ENCODE measurements at places on chromosomes 5 and 9.

- DNase-seq = no peak
Observed at GRCh38 chr5:65061974-65062353, 293.2 kb downstream of the CWC27 start.

- no peak for DNase-seq
Observed at GRCh38 chr5:40025586-40025985, 600.8 kb upstream of the DAB2 start.

- no peak for DNase-seq
Observed at GRCh38 chr9:2406252-2406651, 215.3 kb upstream of the VLDLR start.

- DNase-seq = no peak
Observed at GRCh38 chr5:133652951-133653759, 40.8 kb upstream of the FSTL4 start.

GRCh38 chr5:149853331-149853648 lies 91.3 kb downstream of the PDE6A start:
- DNase-seq = no peak

- no peak for DNase-seq
Observed at GRCh38 chr5:106737111-106737510, 933.6 kb downstream of the EFNA5 start.

DNA sequence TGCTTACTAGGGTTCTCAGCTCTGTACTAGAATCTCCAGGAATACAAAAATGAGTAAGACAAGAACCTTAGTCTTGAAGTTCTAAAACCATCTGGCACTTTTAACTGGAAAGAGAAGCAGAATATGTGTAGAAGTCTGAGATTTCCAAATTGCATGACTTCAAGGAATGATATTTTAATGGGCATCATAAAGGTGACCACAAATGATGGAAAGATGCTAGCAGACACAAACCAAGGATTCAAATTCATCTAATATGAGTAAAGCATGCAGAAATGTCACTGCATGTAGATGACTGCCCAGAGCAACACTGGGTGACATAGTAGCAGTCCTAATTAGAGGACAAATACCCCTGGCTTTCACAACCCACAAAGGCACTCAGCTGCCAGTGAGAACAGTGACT lies 117.2 kb downstream of the RPS23 start:
- no peak for DNase-seq

- peak; percentile 64 for DNase-seq
Observed at GRCh38 chr9:136947955-136948510, 3.0 kb downstream of the C8G start.

- DNase-seq = peak; percentile 39
Observed at GRCh38 chr9:5630081-5630507, 1.2 kb downstream of the RIC1 start.

- DNase-seq = no peak
Observed at GRCh38 chr9:106653213-106653612, 209.8 kb upstream of the ZNF462 start.

DNA sequence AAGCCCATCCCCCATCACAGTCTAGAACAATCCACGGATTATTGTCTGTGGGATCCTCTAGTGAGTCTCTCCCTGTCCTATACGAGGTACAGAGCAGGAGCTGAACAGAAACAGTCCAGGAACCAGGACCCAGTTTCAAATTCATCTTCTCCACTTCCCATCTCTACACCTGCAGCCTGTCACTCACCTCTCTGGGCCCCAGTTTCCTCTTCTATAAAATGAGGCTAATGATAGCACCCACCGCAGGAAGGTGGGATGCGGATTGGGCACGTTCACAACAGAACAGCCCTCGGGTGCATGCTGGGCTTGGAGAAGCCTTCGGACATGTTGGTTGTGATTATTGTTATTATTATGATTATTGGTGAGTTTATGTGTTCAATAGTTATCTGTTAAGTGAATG lies 78.5 kb downstream of the ANKRD33B start:
- DNase-seq = no peak

DNA sequence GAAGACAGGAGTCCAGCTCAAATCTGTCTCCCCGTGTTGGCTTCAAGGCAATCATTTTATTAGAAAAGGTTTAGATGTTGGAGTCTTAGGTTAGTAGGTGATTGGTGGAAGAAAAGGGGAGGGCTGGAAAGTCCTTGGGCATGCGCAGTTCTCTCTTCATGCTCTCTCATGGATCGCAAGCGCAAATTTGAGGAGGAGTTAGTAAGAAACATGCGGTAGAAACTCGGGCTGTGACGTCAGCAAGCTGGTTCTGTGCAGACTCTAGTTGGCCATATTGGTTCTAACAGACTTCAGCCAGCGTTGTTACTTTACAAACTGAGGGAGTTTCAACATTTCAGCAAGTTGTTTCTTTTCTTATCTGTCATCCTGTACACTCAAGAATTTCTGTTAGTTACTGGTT lies 392.2 kb downstream of the CDK5RAP2 start:
- no peak for DNase-seq

DNA sequence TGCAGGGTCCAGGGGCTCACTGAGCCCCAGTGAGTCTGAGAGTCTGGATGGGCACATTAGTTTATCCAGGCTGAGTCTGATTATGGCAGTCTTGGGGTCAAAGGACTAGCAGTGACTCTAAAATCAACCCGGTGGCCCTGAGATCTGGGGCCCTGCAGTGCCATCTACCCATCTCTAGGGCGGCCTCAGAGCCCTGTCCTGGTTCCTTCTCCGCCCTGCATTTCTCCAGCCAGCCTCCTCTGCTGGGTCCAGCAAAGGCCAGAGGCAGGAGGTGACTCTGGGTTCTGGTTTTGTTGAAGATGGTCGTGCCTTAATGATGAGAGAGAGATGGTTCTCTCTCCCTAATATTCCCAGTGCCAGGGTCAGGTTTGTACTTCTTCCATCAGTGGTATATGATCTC lies 15.0 kb downstream of the DCANP1 start:
- DNase-seq = no peak

DNA sequence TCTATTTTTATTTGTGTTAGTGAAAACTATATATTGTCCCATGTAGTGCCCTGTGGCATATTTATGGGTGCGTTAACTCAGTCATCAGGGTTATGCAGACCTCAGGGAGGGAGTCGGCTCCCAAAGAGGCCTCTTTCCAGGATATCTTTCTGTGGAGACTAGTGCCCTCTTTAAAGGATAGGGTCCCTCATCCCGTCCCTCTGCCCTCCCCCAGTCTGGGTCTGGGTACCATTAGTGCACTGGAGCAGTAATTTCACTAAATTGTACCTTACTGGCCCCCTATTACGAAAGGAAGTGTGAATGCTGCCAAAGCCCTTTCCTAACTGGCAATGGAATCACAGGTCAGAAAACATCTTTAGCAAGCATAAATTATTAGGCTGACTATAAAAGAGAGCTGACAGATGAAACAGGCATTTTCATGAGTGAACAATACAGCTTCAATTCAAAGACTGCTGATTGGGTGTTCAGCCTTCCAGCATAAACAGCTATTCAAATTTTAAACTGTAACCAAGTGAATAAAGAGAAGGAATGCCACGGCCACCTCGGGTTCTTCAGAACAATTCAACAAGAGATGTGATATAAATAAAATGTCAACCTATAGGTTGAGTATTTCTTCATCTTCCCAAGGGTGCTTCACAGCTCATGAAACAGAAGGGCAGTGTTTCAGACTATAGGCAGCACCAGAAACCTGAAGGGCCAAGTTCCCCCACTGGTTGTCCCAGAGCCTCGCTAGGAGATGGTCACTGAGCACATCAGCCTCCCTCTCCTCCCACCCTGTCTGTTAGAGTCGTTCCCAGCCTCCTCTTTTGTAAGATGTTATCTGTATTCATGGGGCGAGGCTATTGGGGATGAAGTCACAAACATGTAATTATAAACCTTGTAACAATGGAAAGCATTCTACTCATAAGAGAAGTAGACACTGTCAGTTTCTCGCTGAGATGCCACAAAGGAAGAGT lies 318.7 kb downstream of the TMEM161B start:
- DNase-seq = no peak

DNA sequence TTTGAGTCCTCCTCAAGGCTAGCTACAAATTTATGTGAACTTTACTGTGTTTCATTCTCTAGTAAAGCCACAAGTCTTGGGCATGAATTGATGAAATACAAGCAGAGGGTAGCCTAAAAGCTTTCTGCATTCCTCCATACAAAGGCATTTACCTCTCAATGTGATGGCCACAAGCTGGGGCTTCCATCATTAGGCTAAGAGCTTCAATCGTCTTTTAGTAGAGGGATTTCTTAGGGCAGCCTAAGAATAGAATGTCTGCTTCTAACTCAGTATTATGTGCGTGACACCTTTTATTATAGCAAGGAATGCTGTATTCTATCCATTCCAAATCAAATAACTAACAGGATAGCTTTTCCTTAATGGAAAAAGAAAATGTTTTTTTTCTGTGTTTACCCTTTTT lies 3.7 kb downstream of the PLAC8L1 start:
- no peak for DNase-seq

DNA sequence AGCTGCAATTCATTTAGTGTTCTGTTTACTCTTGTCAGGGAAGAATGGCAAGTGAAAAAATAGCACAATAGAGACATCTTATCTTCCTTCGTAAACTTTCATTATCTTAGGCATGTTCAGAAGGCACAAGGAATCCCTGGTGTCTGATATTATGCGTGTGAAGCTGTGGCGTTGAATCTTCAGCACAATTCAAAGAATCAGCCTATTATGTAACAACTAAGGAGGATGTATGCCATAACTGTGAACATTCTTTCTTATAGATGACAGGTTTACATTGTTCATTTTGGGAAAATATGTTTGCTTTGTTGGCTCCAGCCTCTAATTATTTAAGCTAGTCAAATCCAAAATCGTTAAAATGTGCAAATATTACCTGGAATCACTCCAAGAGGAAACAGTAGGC lies 446.1 kb downstream of the ANXA1 start:
- DNase-seq = no peak

- no peak for DNase-seq
Observed at GRCh38 chr9:129611307-129611800, 9.5 kb downstream of the C9orf50 start.

DNA sequence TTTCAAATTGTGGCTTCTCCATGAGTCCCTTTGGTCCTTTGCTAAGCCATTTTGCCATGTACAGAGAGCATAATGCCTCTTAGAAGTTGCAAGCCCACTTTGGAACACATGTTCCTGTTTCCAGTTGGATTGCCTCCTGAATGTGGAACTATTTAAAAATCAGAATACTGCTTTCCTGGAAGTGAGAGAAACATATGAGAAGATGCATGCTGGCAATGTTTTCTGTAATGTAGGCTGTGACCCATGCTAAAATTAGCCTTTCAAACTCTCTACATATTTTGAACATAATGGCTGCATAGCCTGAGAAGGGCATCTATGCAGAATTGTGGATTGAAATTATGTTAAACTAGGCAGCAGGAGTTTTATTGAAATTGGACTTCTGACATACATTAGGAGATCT lies 175.5 kb upstream of the PAPPA start:
- DNase-seq = no peak

GRCh38 chr5:109256486-109256885 lies 153.3 kb downstream of the PJA2 start:
- no peak for DNase-seq

DNA sequence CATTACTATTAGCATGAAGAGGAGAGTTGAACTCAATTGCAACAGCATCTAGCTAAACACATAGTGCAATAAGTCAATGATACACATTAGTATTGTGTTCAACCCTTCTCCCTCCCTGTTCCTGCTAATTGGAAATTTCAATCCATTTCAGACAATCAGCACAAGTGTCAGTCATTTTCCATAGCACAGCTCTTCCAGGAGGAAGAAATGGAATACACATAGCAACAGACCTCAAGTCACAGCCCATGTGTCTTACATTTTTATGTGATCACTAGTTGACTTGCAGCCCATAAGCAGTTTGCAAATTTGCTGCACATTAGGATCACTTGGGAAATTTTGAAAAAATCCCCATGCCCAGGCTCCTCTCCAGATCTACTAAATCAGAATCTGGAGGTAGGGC lies 636.9 kb downstream of the TLE4 start:
- DNase-seq = no peak

GRCh38 chr9:124511891-124512805 lies 4.9 kb upstream of the NR5A1 start:
- DNase-seq = no peak

DNA sequence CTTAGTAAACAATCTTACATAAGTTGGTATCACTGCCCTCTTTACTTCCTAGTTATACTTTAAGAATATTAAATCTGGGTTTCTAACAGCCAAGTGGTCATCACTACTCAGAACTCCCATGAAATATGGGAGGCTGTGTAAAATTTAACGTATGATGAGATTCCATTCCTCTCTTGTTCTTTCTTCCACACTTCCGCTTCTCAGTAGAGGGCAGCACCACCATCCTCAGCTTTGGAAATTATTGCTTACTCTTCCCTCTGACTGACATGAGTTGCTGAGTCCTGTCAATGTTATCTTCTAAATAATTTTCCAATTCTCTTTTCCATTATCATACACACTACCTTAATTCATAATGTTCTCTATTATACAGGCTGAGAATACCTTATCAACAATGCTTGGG lies 194.0 kb downstream of the RFX3 start:
- DNase-seq = no peak

GRCh38 chr9:108844856-108845255 lies 10.9 kb downstream of the ACTL7B start:
- DNase-seq = no peak

DNA sequence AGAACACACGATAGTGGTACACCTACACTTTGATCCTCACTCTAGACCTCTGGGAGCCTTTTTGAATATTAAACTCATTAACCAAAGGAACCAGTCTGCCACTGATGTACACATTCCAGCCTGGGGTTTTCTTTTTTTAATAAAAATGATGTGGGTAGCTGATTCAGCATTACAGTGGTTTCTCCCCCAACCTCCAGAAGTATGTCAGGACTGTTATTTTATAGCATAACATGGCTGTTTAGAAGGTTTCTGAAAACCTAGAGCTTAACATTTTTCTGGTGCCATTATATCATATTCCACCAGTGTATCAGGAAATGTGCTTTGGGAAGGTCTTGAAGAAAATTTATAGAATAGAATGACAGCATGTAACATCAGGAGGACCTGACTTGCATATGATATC lies 540.9 kb upstream of the WWC1 start:
- no peak for DNase-seq

DNA sequence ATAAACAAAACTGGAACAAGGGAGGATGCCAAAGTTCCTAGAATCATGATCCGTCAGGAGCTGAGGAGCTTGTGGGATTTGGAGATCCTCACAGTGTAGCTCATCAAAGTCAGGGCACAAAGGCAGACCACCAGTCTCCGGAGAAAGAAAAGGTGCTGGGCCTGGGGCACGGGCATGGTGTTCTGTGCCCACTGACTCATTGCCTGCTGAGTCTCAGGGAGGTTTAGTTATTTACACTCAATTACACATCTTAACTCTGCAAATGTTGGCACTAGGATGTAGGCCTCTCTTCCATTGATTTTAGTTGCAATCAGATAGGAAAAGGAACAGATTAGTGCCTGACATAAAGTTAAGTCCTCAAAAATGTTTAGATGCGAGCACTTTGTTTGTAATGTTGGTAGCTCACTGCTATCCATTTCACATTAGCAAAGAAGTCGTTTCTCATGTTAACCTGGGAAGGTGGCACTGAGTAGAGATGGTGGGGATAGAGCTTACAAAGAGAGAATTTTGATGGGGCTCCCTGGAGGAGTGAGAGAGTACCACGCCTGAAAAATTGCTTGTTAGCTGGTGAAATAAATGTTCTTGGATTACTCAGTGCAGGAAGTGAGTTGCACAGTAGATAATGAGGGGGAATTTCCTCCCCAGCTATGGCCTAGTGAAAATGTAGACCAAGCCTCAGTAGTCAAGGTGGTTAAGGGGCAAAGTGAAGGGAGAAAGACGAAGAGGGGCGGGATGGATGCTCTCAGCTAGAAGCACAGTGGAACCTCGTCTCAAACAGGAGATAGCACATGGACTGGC lies 109.5 kb upstream of the CD180 start:
- DNase-seq = no peak

Data from AG08396 (cell line).